ENCODE measurements at places on chromosomes 6 and 20. TPM values are rescaled to one million over a fixed set of nuclear protein-coding genes. Genes with fewer than 3 reads are reported as not detected.

Gene SLC12A5
- total RNA-seq: 2.1 TPM

GRCh38 chr6:89475634-89476033 lies 42.7 kb downstream of the ANKRD6 start:
- H3K27ac ChIP-seq: no peak overlapping the region
- H3K4me1 ChIP-seq: peaks cover 6% of the 10 kb centered on the region
- no peak for DNase-seq
- H3K4me3 ChIP-seq: no peak overlapping the region

GRCh38 chr20:4833074-4833728 lies 111.5 kb downstream of the PRND start:
- H3K36me3 ChIP-seq: no peaks in the 10 kb centered on the region
- no peak overlapping the region for H3K27ac ChIP-seq
- DNase-seq: no peak
- H3K27me3 ChIP-seq: no peaks in the 10 kb centered on the region

DNA sequence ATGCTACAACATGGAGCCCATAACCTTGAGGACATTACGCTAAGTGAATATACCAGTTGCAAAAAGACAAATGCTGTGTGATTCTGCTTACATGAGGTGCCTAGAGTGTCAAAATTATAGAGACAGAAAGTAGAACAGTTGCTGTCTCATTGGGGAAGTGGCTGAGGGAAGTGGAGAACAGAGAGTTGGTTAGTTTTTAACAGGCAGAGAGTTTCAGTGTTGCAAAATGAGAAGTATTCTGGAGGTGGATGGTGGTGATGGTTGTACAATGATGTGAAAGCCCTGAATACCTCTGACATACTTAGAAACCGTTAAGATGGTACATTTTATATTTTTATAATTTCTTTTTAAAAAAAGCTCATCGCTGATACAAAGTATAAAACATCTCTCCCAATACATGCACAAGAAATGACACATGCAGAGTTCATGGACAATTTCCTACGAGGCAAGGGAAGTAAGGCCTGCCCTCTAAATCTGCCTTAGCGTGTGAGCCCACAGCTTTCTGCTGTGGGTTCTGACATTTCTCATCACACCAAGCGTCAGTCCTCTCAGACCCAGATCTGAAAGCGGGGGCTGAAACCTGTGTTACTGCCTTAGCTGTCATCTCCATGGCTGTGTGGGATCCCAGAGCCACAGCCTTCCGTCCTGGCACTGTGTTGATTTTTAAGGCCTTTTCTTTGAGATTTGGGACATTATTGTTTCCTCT lies 126.0 kb downstream of the RNASET2 start:
- H3K4me1 ChIP-seq: no peaks in the 10 kb centered on the region
- no peaks in the 10 kb centered on the region for H3K36me3 ChIP-seq
- no peak overlapping the region for H3K27ac ChIP-seq
- no peak overlapping the region for H3K4me3 ChIP-seq
- no peak for DNase-seq

DNA sequence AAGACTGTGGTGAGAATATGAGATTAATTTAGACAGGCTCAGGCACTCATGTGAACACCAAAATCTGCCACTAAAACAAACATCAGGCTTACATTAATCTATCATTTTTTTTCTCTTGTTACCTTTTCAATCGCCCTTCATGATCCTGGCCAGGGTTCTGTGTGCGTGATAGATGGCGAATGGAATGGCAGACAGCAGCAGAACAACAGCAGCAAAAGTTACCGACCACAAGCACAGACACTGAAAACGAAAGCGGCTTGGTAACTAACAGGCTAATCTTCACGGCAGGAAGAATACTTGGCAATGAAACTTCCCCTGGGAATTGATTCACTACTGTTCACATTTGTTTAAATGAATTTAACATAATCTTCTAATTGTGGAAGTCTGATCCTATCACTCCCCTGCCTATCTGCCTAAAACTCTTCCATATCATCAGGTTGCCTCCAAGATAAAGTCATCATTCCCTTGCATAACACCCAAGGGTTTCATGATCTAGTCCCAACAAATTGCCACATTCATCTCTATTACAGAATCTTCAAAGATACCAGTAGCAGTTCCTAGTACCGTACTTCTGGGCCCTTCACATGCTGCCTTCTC lies 28.7 kb downstream of the PTPRK start:
- H3K27ac ChIP-seq: no peak overlapping the region
- peaks cover 7% of the 10 kb centered on the region for H3K4me1 ChIP-seq
- H3K4me3 ChIP-seq: peak overlapping the region; percentile 27
- no peak for DNase-seq
